ENCODE measurements at places on chromosomes 5 and 9.

- DNase-seq, result no peak
Measured at GRCh38 chr9:82271106-82271561, 282.6 kb downstream of the SPATA31D1 start.

- no peak for DNase-seq
Measured at GRCh38 chr5:173778784-173779304, 109.3 kb upstream of the CPEB4 start.

- DNase-seq, result no peak
Measured at GRCh38 chr5:6734781-6735180, 21.5 kb downstream of the TENT4A start.

DNA sequence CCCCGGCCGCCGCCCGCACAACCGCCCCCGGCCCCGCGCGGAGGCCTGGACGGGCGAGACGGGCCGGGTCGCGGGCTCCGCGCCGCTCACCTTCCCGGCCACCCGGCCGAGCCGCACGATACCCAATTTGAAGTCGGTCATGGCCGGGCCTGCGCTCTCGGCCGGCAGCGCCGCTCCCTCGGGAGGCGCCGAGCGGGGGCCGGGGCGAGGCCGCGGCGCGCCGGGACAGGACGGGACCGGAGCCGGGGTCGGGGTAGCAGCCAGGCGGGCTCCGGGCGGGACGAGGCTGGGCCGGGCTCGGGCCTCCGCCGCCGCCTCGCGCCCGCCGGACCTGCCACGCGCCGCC lies 216 bp downstream of the ZMYND19 start:
- no peak for DNase-seq

DNA sequence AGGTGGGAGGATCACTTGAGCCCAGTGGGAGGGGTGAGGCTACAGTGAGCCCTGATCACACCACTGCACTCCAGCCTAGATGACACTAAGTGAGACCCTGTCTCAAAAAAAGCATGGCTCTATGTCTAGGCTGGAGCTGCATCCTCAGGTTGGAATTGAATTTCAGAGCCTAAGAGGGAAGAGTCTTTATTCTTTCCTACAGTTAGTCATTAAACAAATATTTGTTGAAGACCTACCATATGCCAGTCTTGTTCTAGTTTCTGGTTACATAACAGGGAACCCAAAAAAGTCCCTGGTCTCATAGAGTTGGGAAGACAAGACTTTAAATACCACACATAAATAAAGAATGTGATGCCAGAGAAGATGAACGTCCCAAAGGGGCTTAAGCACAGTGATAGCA lies 6.9 kb upstream of the GRPEL2 start:
- DNase-seq, result no peak

DNA sequence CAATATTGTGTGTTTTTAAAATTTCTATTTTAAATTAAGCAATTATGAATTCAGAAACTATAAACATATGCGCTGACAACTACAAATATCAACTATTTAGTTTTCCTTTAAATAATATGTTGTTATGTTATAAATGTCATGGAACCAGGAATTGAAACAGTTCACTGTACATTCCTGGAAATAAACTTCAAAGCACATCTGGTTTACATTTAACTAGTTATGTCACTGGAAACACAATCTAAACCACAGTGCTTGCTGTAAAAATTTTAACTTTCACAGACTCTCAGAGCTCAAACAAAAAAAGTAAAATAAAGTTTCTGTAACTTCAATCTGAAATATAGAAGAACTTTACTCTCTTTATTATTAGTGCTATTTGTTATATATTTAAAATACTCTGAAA lies 179.2 kb downstream of the FBN2 start:
- DNase-seq, result no peak

DNA sequence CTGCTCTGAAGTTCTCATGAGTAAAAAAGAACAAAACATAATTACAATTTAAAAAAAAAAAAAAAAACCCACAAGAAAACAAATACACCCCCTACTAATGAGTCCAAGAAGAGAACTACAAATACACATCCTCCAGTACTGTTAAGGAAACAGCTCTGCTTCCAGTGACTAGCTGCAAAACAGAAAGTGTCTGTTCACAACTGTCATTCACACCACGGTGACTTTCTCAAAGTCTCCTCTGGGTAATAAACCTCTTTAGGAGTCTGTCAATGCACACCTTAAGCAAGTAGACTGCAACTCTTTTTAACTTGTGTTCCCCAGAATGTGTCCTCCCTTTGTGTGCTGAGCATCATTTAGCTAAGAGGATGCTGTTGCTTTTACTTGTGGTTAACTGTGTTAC lies 6.2 kb downstream of the REEP5 start:
- DNase-seq, result no peak

- no peak for DNase-seq
Measured at GRCh38 chr5:178218237-178218776, 14.0 kb downstream of the HNRNPAB start.
